ENCODE measurements at places on chromosomes 4 and X. TPM values are rescaled to one million over a fixed set of nuclear protein-coding genes. Genes with fewer than 3 reads are reported as not detected.

The VCX gene
- polyA plus RNA-seq = not detected

The DAPP1 gene
- not detected for polyA plus RNA-seq

The TLR8 gene
- polyA plus RNA-seq = not detected

The TEX13C gene
- polyA plus RNA-seq = not detected

The POLN gene
- 2.4 TPM for polyA plus RNA-seq

The CXorf38 gene
- 9.8 TPM for polyA plus RNA-seq

- DNase-seq = peak; percentile 2
Measured at GRCh38 chr4:108683479-108683878, 33.1 kb downstream of the OSTC start.

GRCh38 chrX:46617906-46618305 is 44.3 kb downstream of the CHST7 start:
- DNase-seq = no peak

Data from A549 (cell line).